ENCODE measurements at places on chromosomes 3 and 15.

DNA sequence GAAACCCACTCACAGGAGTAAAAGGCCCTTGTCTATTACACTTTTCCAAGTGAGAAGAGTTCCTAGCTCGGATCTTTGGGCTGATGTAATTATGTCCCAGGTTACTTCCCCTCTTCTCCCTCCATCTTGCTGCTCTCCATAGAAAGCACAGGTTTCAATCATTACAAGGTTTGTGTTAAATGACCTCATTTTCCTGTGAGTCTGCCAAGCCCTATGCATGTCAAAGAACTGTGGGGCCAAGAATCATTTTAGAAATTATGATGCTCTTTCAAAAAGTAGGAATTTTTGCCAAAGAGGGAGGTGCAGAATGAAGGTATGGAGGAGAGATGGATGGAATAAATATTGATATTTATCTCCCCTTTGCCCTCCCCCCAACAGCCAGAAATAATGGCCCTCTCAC lies 129.3 kb upstream of the TPM1 start:
- DNase-seq, result no peak

- no peak for DNase-seq
These were observed 38.7 kb upstream of the FAH start for GRCh38 chr15:80114114-80114513.

DNA sequence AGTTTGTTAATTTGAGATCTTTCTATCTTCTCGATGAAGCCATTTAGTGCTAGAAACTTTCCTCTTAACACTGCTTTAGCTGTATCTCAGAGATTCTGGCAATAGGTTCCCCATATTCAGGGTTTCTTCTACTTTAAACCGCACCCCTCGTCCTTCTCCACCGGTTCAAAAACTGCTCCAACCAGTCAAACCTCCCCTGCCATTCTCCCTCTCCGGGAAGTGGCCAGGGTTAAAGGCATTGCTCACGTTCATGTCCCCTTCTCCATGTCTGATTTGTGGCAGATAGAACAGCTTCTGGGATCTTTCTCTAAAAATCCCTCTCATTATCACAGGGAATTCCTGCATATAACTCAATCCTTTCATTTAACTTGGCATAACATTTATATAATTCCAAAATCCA lies 14.4 kb downstream of the ALDH1L1 start:
- DNase-seq, result no peak

GRCh38 chr15:90305932-90306331 lies 40.5 kb downstream of the NGRN start:
- DNase-seq, result no peak

- no peak for DNase-seq
These were observed 26.3 kb upstream of the BNC1 start for GRCh38 chr15:83310521-83311456.

- DNase-seq, result no peak
These were observed 166.6 kb downstream of the BBX start for GRCh38 chr3:107689355-107689754.

- no peak for DNase-seq
These were observed 153.7 kb upstream of the ABI3BP start for GRCh38 chr3:101146946-101147345.

Data from AG08395 (cell line).